Upper lobe of left lung (tissue), 6 donors: ENCODE measurements at places on chromosomes 5 and 9. TPM values are rescaled to one million over a fixed set of nuclear protein-coding genes. Genes with fewer than 3 reads are reported as not detected.

GRCh38 chr9:97438666-97439065 is 26.8 kb downstream of the TDRD7 start:
- no peak for DNase-seq
- no peak overlapping the region for H3K27ac ChIP-seq
- no peak overlapping the region for H3K4me3 ChIP-seq
- no peaks in the 10 kb centered on the region for H3K4me1 ChIP-seq
- peaks cover 13% of the 10 kb centered on the region for H3K36me3 ChIP-seq
- no peaks in the 10 kb centered on the region for H3K27me3 ChIP-seq

Gene PCDHA9
- total RNA-seq: 0.39 TPM

Gene LCN1
- total RNA-seq: not detected

Gene ZNF879
- 3.7 TPM for total RNA-seq

Gene AGXT2
- total RNA-seq: not detected

Gene LCN15
- total RNA-seq: not detected
